Effector CD4-positive, alpha-beta T cell (primary cell): ENCODE measurements at places on chromosomes 5 and 9.

GRCh38 chr5:1702318-1702717 is 97.3 kb downstream of the MRPL36 start:
- no peak for DNase-seq

DNA sequence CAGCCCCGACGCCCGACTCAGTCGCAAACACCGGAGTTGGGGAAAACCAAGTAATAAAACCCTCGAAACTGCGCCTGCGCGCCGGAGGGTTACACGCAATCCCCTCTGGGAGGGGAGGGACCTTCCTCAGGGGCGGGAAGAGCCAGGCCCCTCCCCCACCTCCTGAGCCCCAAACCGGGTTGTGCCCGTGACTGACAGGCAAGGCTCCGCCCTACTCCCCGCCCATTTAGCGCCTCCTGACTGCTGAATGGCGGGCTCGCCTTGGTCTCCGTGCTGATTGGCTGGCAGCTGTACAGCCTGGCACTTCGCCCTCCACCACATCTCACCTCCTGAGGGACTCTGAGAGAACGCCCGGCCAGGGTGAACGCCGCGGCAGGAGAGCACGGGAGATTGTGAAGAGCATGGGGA is at the start of gene PRDM9:
TSS of gene PRDM9 (plus strand) at position 332 of the 408 bp plus-strand sequence. CDS start 1,425 bp downstream, outside the sequence.
- no peak for DNase-seq

- DNase-seq, result no peak
Measured at GRCh38 chr5:7047511-7048261, 334.5 kb downstream of the TENT4A start.

GRCh38 chr9:130930132-130930803 is 8.8 kb downstream of the FIBCD1 start:
- DNase-seq, result no peak

- DNase-seq, result no peak
Measured at GRCh38 chr5:133508331-133508730, 104.0 kb downstream of the FSTL4 start.

DNA sequence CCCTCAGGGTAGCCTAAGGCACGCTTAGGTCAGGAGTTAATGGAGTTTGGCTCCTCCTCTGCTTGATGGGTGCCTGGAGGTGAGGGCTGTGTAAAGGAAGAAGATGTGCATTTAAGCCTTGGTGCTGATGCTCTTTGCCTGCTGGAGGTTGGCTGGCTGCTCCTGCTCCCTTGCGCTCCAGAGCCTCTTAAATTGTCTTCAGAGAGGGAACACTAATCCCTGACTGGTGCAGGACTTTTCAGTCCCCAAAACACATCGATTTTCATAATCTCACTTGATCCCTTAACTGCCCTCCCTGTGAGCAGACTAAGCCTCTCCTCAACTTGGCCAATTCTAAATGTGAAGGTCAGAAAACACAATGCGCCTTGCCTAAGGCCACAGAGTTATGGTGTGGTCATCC is 16.2 kb upstream of the TCOF1 start:
- no peak for DNase-seq

- DNase-seq, result no peak
Measured at GRCh38 chr5:132488590-132488989, 2.0 kb downstream of the IRF1 start.

DNA sequence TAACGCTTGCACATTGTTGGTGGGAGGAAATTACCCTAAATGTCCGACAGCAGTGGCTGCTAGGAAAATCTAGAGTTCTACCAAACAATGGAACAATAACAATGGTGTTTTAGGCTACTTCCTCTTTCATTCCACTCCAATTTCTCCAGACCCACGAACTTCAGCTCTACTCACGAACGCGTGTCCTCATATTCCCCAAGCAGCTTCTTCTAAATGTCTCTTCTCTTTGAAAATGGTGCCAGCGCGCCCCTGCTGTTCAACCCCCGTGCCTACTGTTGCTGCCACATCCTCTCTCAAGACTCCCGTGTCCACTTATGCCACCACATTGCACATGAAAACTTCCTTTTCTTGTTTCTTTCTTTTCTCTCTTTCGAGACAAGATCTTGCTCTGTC is 25.6 kb downstream of the OR2V2 start:
- no peak for DNase-seq

DNA sequence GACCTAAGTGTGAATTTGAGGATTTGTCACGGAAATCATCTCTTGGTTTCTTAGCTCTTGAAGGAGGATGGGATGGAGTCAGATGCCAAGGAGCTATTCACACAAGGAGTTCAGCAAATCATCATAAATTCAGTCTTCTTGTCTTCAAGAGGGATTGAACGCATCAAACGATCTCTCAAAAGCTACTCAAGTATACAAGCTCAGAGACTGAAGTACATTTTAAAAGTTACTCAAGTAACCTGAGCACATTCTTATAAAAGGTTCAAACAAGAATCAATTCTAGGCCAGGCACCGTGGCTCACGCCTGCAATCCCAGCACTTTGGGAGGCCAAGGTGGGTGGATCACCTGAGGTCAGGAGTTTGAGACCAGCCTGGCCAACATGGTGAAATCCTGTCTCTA is 21.1 kb upstream of the GOLPH3 start:
- DNase-seq, result no peak

- no peak for DNase-seq
Measured at GRCh38 chr9:106874652-106875051, 11.7 kb downstream of the ZNF462 start.

- DNase-seq, result no peak
Measured at GRCh38 chr5:82821846-82822633, 255.2 kb downstream of the TMEM167A start.

DNA sequence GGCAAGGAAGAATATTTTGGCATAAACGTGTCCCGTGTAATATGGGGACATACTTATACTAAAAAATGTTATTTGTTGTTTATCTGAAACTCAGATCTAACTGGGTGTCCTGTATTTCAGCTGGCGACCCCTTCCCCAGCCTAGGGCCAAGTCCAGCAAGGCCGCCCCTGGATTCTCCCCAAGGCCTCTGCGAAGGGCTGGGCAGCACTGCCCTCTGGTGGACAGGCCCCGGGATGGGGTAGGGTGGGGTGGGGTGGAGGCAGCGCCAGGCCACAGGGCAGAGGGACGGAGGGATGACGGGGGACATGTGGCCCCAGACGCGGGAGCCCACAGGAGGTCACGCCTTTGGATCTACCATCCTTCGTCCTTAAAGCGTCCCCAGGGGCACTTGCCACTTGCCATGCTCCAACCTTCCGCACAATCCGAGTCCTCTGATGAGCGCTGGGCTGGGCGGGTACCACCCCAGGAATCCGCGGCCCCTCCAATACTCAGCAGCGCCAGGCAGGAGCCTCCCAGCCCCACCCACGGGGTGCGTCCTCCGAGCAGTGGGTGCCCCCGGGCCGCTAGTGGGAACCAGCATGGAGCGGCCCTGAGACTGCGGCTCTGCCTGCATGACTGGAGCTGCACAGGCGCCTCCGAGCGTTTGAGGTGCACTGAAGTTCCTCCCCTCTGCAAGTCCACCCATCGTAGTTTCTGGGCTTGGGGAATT is 7.1 kb upstream of the AGPAT2 start:
- no peak for DNase-seq

DNA sequence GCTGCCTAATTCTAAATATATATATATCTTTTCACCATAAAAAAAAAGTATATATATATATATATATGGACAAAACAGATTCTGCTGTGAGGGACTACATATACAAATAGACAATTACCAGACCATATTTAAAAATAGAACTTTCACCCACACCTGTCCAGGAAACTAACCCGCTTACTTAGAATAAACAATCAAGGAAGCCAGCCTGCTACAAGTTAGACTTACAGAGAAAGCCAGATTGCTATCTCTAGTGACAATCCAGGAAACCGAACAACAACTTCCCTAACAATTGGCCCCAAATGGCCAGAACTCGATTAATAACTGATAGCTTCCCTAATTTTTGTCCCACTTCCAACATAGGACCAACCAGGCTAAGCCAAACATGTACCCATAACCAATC is 5.9 kb downstream of the GLDC start:
- no peak for DNase-seq

- no peak for DNase-seq
Measured at GRCh38 chr5:677131-678101, 15.7 kb downstream of the TPPP start.
